ENCODE measurements at places on chromosomes 4 and X. TPM values are rescaled to one million over a fixed set of nuclear protein-coding genes. Genes with fewer than 3 reads are reported as not detected.
A peak's percentile ranks its signal among the peaks of the same experiment; 100 is the strongest.

DNA sequence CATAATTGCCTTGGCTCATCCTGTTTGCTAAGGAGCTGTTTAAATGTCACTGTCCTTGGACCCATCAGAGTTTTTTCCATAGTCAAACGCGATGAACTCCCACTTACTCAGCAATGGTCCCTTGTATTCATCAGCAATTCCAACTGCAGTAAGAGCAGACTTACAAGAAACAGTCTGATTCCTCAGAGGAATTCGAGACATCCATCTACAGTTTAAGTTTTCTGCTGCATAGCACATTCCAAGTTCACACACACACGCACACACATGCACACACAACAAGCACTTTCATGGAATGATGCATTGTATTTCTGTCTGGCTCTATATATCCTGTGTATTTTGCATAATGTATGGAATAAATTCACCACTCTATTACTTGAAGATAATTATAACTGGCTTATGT is 32.7 kb upstream of the TMEM150C start:
- DNase-seq: no peak

DNA sequence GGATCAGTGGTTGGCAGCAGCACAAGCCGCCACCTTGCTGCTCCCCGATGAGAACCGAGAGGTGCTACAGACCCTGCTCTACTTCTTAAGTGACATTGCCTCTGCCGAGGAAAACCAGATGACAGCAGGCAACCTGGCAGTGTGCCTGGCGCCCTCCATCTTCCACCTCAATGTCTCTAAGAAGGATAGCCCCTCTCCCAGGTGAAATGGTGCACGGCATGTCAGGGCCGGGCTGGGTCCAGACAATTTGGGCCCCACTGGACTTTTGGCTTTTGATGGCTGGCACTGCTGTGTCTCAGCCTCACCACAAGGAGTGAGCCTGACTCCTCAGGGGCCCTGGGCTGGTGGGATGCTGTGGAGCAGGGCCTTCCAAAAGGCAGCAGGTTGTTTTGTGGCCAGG is 74.1 kb downstream of the STARD8 start:
- DNase-seq: no peak

PACRGL gene
- 26.3 TPM for total RNA-seq

DNA sequence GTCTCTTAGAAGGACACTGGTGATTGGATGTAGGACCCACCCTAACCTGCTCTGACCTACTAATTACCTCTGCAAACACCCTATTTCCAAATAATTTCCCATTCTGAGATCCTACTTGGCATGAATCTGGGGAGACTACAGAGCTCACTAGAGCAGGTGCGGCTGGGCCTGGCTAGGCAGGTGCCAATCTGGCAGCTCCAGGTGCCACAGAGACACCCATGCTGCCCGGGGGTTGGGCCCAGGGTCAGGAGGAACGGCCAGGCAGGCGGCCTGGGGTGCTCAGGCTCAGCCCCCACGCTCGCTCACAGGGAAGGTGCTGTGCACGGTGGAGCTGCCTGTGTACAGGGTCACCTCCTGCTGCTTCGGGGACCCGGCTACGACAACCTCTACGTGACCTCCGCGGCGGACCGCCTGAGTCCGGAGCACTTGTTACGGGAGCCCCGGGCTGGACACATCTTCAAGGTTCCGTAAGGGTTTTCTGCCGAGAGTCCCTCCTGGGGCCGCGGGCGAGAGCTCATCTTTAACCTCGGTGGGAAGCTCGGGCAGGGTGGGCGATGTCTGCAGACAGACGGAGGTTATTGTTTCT is 26.5 kb upstream of the PLCXD1 start:
- peak; percentile 17 for DNase-seq

DNA sequence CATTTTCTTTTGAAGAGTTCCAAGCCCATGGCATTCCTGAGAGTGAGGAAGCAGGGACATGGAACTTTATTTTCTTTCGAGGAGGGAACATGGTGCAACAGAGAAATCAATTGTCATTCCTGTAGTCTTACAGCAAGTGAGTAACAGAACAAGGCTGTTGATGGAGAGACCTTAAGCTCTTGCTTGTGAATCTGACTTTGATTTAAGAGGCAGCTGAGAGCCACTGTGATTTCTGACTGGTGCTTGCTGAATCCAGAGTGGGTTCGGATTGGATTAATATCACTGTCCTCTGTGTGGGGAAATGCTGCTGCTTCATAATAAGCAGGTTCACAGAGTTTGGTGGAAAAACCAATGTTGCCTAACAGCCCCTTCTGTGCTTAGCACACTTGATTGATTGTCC is 4.7 kb upstream of the ATP1B4 start:
- no peak for DNase-seq

DNA sequence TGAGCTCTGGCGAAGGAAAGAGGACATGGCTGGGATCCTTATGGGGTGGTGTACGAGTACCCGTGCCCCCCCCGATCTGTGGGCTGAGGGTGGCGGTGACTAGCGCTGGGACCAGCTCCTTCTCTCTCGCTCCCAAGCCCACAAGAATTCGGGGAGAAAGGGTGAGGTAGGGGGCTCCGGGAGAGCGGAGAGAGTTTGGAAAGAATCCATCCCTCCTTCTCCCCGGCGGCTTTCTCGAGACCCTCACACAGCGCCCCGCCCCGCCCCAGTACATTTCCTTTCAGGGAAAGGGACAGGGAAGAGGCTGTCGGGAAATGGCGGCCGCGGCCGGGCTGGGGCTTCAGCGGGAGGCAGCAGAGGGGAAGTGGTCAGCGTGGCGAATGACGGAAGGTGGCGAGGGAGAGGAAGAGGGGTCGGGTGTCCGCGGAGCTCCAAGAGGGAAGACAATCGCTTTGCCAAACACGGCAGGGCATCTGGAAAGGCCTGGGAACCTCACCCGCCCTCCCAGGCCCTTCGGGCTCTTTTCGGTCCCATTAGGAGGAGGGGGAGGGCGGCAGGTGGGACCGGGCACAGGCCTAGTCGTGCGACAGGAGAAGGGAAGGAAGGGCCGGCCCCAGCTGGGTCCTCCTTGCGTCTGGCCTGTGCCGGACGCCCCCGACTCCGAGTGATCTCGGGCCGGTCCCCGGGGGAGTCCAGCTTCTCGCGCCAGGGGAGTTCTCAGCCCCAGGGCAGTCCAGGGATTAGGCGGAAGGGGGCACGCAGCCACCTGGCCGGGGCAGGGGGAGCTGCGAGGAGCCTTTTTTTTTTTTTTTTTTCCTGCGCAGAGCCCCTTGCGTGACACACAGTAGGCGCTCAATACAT is 10.2 kb downstream of the HNRNPH2 start:
- DNase-seq: no peak

PPARGC1A gene
- total RNA-seq: 5.7 TPM

All from omental fat pad (tissue), 4 donors.